ENCODE measurements at places on chromosomes 7 and 10.
A peak's percentile ranks its signal among the peaks of the same experiment; 100 is the strongest.

DNA sequence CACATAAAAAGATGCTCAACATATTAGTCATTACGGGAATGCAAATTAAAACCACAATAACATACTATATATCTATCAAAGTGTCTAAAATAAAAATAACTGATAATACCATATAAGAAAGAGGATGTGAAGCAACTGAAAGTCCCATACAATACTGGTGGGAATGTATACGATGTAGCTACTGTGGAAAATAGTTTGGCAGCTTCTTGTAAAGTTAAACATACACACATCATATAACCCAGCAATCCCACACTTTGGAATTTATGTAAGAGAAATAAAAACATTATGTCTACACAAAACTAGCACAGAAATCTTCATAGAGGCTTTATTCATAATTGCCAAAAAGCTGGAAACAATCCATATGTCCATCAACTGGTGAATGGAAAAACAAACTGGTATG, 10.5 kb upstream of the COMMD3 start:
- DNase-seq: no peak

GRCh38 chr10:21732067-21732772, 198.2 kb downstream of the MLLT10 start:
- DNase-seq: no peak

DNA sequence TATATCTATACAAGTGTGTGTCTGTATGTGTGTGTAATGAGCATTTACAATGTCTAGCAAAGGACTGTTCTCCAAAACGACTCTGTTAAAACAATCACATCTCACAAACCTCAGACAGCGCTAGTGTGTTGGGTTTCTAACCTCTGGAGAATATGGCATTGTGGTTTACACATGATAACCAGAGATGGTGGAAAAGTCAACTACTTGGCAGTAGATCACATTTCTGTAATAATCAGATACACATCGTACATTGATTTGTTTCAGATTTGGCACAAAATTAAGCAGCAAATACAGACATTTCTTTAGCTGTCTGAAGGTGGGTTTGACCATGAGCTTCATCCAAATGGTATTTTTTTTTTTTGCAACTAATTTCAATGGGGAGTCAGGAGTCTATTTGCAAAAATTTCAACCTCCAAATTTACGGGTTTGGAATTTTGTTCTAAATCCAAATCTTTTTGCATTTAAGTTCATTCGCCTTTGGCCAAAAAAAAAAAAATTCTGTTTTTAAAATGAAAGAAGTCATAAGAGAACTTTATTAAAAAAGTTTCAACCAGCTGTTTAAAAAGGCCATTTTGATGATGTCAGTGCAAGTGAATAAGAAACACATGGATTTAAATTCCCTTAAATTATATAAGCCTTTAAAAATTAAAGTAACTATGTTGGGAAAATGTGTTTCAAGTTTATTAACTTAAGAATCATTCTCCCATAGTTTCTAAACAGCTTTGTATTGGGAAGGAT, 127.8 kb downstream of the TMEM26 start:
- DNase-seq: no peak

DNA sequence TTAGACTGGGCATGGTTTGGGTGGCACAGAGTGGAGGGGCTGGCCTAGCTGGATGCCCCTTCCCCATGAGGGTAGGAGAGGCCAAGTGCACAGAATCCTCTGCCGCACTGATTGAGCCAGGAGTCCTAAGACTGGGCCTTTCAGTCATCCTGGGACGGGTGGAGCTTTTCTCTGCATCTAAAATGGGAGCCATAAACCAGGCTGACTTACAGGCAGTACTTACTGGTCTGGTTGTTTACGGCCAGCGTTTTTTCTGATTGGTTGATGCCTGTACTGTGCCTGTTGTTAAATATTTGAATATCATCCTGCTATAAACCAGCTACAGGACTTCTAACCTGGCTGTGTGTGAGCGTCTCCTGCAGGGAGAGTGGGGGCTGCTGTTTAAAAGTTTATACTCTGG, 107.8 kb downstream of the CDH23 start:
- DNase-seq: no peak

GRCh38 chr10:15088428-15089261, at the start of gene ACBD7:
TSS of gene ACBD7 (minus strand) at chr10:15088776. CDS start at chr10:15088728, 48 bp downstream.
- DNase-seq: no peak

DNA sequence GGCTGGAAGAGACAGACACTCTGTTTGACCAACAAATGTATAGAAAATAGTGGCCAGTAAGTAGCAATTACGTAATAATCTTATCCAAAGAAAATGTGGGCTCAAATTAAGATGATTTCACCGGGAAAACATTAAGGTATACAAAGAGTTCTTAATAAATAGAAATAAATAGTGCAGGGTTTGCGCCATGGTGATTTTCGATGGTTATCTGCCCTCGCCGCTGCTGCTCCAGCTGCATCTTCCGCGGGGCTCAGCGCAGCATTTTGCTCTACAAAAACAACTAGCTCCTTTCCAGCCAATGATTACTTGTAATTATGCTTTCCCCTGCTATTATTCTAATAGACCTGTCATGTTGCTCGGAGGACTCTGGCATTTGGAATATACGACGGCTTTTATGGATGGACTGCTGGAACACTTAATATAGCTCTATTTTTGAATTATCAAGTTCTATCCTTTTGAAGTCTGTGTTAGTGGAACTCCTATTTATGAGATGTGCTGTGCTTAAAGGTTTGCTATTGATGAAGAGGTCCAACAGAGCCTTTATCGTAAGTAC, 103.8 kb downstream of the BUB3 start:
- no peak for DNase-seq

- no peak for DNase-seq
These were observed 96.9 kb upstream of the PPP2R2D start for GRCh38 chr10:131803860-131804425.

DNA sequence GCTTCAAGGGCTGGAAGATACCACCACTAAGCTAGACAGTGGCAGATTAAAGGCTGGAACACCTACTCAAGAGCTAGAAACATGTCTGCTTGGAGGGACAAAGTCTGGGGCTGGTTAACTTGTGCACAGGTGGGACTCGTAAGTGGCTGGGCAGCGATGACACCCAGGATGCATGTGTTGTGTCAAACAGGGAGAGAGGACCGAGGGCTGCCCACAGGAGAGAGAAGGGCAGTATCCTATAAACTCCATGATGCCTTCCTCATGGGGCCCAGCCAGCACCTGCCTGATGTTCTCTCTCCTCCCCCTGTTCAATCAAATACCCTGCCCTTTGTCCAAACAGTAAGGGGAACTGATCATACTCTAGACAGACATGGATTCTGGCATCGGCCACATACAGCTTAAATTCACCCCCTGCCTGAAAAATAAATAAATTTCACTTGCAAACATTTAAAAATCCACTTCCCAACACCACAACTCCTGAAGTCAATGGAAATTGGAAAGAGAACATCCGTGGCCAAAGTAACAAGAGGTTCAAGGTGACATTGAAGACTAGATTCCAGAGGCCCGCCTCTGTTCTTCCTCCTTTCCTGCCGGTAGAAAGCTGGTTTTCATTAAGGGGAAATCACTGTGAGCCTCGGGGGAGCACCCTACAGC, 50.6 kb downstream of the CHST15 start:
- DNase-seq: no peak

DNA sequence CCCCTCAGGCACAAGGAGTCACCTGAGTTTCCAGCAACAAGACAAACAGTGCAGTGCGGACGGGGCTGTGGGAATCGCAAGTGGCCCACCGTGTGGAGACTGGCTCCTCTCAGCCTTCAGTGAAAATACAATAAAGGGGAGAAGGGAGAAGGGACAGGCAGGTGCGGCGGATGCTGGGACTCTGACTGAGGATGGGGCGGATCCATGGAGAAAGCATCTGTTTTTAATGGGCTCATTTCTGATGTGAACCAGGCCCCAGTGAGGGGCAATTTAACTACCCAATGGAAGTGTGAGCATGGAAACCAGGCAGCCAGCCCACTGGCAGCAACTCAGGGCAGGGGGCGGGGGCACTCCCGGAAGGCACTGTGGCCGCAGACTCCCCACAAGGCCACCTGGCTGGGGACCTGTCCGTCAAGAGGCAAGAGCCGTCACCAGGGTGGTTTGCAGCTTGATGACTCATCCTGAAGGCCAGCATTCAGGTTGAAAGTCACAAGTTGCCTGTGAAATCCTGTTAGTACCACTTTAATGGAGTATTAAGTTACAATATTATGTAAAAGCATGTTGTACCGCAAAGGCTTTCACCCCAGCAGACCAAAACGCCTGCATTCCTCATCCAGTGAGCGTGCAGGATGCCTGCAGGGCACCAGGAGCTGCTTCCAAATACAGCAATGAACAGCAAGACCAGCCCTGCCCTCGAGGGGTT, 476.4 kb downstream of the PTPRN2 start:
- no peak for DNase-seq

GRCh38 chr10:119957451-119957850, 64.9 kb downstream of the SEC23IP start:
- no peak for DNase-seq

DNA sequence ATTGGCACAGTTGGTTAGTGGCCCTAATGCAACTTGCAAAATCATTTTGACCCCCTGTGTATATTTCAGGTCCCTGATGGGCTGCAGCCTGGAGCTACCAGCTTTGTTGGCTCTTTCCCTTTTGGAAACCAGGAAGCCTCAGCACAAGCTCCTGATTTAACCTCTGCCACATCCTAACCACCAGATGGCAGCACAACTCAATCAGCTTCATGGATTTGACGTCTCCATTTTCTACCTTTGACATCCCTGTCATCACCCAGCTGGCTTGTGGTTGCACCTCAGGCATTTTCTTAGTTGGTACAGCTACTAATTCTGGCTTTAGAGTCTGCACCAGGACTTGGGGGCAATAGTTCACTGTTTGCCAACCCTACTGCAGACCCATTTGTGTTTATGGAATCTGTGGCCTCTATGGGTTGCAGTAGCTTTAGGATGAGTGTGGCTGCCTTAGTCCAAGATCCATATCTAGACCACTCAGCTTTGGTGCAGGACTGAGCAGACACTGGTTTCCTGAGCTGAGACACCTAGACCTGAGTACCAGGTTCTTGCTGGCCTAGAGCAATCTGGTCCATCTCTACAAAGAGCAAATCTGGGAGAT, 456.2 kb downstream of the REEP3 start:
- DNase-seq: no peak

GRCh38 chr7:136640977-136641376, 227.5 kb upstream of the CHRM2 start:
- DNase-seq: no peak

DNA sequence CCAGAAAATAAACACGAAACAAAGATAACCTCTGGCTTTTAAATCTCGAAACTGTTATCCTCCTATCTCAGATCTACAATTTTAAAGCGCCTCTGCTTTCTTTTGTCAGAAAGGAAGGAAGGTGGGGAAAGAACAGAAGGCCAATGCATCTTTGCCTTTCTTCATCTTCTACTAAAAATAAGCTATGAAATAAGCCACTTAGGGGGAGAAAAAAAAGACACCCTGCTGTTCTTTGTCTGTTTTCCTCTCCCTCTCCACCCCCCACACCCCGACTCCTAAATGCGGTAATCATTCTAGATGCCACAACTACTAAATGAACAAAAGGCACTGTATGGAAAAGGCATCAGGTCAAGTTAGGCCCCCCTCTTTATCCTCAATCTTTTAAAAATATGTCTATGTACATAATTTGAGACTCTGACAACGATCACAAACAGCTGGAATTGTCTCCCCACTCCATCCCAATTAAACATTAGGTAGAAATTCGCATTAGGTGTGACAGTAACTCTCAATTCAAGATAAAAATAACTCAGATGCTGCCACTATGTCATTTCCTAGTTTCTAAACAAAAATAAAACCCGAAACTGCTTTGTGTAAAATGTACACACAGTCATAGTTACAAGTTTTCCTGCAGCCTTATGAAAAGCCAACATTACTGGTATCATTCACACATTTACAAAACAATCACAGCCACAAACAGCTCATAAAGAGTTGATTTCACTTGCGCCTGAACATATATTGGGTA, 2.4 kb downstream of the UBE2H start:
- no peak for DNase-seq

GRCh38 chr10:74391786-74392185, 240.8 kb downstream of the ADK start:
- no peak for DNase-seq

DNA sequence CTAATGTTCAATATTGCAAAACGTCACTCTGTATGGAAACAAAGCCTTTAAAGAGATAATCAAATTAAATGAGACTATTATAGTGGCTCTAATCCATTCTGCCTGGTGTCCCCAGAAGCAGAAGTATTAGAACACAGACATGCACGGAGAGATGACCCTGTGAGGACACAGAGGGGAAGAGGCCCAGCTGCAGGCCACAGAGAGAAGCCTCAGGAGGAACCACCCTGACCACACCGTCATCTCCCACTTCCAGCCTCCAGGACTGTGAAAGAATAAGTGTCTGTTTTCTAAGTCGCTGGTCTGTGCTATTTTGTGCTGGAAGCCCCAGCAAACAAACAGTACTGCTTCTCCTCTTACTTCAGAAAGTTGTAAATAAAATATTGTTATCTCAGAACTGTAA, 283.5 kb upstream of the ADARB2 start:
- no peak for DNase-seq

- no peak for DNase-seq
These were observed 12.5 kb upstream of the TMEM72 start for GRCh38 chr10:44898665-44899064.

DNA sequence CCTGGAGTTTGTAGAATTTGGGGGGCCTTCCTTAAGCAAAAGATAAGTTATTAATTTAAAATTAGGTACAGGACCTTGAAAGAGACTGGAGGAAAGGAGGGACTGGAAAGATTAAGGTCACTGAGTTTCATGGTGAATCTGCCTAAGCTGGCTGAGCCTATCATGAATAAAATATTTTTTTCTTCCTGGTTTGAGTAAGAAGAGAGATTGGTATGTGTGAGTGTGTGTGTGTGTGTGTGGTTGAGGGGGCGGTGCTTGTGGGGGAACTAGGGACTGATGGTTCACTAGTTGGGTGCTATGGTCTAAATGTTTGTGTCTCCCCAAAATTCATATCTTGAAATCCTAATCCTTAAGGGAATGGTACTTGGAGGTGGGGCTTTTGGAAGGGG, 142.5 kb upstream of the PRKCQ start:
- no peak for DNase-seq

DNA sequence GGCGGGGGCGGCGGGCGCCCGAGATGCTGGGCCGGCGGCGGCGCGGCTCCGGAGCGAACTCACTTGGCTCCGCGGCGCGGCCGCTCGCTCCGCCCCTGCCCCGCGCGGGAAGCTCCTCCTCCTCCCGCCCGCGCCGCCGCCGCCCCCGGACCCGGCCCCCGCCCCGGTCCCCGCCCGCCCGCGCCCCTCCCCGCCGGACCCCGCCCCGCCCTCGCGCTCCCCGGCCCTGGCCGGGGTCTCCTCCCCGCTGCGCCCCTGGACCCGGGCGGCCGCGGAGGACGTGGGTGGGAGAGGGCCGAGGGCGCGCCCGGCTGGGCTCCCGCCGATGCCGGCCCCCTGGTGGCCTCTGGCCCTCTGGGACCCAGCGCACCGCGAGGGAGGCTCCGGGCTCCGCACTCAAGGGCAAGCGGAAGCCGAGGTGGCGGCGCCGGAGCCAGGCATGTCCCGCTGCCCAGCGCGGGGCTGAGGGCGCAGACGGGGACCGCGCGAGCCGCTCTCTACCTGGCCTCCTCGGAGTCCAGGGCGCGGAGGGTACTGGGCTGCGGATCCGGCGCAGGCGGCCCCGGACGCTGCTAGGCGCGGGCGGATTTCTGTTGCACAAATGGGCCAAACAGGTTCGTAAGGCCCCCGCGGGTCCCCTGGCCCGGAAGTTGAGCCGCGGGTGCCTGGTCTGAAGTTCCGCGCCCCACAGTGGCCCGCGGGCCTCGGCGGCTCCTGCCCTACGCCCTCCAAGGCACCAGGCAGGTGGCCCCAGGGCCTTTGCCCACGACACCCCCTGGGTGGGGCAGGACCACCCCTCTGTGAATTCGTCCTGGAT, at the start of gene TCERG1L:
TCERG1L (minus strand) TSS at position 61 of the 817 bp plus-strand sequence. CDS start 86 bp downstream, outside the sequence.
- DNase-seq: no peak

GRCh38 chr7:101519324-101520023, 109.6 kb downstream of the MYL10 start:
- peak; percentile 29 for DNase-seq

All from AG04449 (cell line).